ENCODE measurements at places on chromosomes 3 and 15. TPM values are rescaled to one million over a fixed set of nuclear protein-coding genes. Genes with fewer than 3 reads are reported as not detected.
A peak's percentile ranks its signal among the peaks of the same experiment; 100 is the strongest.

DNA sequence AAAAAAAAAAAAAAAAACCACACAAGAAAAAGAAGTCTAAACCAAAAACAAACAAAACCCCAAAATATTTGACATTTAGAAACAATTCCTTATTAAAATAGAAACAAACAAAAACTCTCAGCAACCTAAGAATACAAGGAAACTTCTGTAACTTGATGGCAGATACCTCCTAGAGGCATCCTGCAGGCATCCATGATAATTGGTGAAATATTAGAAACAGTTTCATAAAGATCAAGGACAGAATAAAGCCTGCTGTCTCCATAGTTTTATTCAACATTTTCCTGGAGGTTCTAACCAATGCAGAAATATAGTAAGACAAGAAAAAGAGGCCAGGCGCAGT, 63.0 kb upstream of the TRPM1 start:
- no peaks in the 10 kb centered on the region for H3K36me3 ChIP-seq
- no peak for DNase-seq
- no peak overlapping the region for H3K27ac ChIP-seq
- H3K4me1 ChIP-seq: no peaks in the 10 kb centered on the region
- H3K4me3 ChIP-seq: no peak overlapping the region

DNA sequence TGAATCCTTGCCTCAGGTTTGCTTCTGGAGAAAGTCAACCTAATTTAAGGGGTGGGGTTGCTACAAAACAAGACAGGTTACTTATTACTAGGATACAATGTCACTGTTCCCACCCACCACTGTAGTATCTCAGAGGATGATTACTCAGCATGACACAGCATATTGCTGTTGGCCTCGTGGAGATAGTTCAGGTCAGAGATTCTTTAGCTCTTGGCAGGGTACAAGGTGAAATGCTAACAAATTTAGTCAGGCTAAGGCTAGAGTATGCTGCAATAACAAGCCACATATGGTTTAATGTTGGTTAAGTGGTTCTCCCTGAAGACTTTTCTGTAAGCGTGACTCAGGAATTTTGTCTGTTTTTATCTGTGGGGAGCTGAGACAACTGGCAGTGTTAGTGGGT, 161.8 kb downstream of the EDEM1 start:
- H3K27me3 ChIP-seq: no peaks in the 10 kb centered on the region
- H3K4me3 ChIP-seq: no peak overlapping the region
- no peaks in the 10 kb centered on the region for H3K36me3 ChIP-seq
- no peak overlapping the region for H3K27ac ChIP-seq
- H3K4me1 ChIP-seq: no peaks in the 10 kb centered on the region
- no peak for DNase-seq

DNA sequence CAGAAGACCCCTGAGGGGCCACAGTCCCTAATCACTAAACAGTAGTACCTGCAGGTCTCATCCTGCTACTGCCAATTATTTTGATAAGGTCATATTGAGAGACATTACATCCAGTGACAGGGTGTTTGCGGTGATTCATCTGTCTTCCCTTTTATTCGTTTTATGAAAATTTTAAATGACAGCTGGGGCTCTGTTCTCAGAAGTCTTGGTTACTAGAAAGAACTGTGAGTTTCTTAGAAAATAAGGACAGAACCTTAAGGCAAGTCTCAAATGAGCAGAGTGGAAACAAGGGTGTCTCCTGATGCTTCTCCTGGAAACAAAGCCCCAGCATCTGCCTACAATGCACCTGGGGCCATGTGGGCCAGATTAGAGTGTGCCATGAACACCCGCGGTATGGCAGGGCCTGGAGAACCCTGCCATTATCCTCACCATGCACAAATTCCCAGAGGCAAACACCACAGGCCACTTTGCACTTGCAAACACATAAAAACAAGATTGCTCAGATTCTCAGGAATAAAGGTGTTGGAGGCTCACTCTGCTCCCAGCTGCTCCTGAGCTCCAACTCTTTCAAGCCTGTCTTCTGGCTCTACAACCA, 66.3 kb upstream of the IQSEC1 start:
- H3K27ac ChIP-seq: no peak overlapping the region
- no peaks in the 10 kb centered on the region for H3K27me3 ChIP-seq
- DNase-seq: peak; percentile 48
- H3K4me1 ChIP-seq: no peaks in the 10 kb centered on the region
- H3K36me3 ChIP-seq: no peaks in the 10 kb centered on the region
- H3K4me3 ChIP-seq: no peak overlapping the region

DNA sequence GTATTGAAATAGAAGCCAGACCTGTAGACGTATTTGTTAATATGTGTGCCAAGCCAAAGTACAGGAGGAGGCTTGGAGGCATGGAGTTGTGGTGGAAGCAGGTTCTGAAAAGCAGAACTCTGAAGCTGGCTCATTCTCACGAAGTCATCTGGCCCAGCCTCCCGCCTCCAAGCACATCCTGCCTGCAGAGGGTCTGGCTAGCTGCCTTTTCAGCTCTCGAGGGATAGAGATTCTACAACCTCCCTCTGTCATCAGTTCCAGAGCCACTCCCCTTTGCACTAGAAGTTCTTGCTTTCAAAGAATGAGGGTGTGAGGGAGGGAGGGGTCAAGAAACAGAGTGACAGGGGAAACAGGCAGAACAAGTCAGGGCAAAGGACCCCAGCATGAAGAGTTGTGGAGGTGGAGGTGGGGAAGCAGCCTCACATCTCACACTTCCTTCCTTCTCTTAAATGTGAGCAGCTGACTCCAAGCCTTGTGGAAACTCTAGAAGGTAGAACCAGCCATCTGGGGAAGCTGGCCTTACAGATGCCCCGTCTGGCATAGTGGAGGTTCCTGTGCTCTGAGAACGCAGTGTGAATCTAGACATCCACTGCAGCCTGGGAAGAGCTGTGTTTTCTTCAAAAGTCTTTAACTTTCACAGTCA, 95.3 kb downstream of the SLC49A4 start:
- no peaks in the 10 kb centered on the region for H3K36me3 ChIP-seq
- peak; percentile 69 for DNase-seq
- no peaks in the 10 kb centered on the region for H3K4me1 ChIP-seq
- no peak overlapping the region for H3K4me3 ChIP-seq
- peaks cover 10% of the 10 kb centered on the region for H3K27me3 ChIP-seq

NIPA2 gene
- 50.3 TPM for total RNA-seq

NR1D2 gene
- total RNA-seq: 77.5 TPM

DNA sequence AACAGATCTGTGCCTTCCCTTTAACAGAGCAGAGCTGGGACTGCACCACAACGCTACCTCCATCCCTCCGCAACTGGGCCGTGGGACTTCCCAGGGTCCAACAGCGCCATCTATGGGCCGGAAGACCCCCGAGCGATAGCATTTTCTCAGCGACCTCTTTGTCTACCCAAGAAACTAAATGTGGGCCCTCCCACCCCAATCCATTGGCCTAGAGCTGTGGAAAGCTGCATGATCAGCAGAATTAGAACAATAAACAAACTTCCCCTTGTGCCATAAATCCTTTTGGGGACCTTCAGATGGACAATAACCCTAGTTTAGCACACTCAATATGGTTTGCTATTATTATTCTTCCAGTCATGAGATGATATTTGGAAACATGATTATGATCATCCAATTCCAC, 74.8 kb upstream of the NTRK3 start:
- H3K4me1 ChIP-seq: peaks cover 18% of the 10 kb centered on the region
- peak; percentile 69 for DNase-seq
- no peaks in the 10 kb centered on the region for H3K36me3 ChIP-seq

GRCh38 chr15:88118035-88118434, 138.5 kb downstream of the NTRK3 start:
- H3K36me3 ChIP-seq: no peaks in the 10 kb centered on the region
- H3K27me3 ChIP-seq: no peaks in the 10 kb centered on the region
- H3K27ac ChIP-seq: no peak overlapping the region
- no peak for DNase-seq
- H3K4me1 ChIP-seq: no peaks in the 10 kb centered on the region
